ENCODE measurements at places on chromosomes 5 and 9.

DNA sequence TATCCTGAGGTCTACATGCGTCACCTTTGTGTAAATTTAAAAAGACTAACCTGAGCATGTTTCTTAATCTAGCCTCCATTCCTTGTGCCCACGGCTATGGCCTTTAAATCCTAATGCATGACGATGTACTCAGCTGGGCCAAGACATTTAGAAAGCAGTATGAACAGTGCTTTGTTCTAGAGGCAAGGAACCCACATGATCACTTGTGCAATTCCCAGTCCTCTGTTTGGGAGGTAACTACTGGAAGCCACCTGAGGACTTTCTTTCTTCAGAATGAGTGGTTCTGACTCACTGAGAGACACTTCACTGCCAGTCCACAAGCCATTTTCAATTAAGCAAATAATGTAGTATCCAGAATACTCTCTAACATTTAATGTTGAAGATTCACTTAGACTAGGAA, 181.3 kb downstream of the RAB3C start:
- no peak for DNase-seq

DNA sequence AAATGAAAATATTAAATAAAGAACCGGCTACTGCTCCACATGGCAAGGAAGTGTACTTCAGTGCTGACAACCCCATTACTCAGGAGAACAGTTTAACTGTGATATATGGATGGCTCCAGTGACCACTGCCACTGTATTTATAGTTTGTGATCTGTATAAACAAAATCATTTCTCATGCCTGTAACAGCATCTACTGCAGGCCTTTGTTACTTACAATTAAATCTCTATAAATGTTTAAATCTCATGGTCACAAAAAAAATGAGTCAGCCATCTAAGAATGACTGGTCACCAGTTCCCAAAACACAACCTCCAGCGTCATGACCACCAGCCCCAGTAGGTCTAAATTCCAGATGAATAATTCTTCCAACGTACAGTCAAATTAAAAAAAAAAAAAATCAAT, 24.6 kb downstream of the SERINC5 start:
- DNase-seq: no peak

GRCh38 chr5:112635771-112636731, 101.6 kb upstream of the APC start:
- no peak for DNase-seq

DNA sequence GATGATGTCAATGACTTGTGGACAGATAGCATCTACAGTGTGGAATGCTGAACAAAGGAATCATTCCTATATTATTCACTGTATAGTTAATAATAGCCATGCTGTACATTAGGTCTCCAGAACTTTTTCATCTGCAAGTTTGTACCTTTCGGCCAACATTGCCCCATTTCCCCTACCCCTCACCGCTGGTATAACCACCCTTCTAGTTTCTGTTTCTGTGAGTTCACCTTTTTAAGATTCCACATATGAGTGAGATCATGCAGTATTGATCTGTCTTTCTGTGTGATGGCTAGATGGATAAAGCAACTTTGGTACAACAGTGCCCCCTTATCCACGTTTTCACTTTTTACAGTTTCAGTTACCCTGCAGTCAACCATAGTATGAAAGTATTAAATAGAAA, 18.8 kb upstream of the ALDH1B1 start:
- no peak for DNase-seq

DNA sequence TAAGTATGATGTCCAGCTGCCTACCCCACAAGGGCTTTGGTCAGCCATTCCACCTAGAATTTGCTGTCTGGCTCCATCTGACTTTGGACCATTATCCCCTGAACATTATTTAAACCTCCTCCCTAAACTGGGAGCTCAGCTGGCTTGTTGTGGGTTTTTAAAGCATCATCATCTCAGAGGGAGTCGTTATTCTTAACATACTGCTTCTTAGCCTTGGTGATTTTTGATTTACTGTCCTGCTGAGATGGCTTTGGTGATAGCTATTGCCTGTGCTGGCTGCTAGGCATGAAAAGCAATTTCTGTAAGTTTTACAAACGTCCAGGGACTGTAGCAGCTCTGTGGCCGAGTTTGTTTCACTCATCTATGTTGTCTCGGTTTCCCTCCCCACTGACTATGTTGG, 256.1 kb downstream of the NR3C1 start:
- no peak for DNase-seq

- no peak for DNase-seq
Measured at GRCh38 chr9:126621919-126622735, 8.4 kb downstream of the LMX1B start.

DNA sequence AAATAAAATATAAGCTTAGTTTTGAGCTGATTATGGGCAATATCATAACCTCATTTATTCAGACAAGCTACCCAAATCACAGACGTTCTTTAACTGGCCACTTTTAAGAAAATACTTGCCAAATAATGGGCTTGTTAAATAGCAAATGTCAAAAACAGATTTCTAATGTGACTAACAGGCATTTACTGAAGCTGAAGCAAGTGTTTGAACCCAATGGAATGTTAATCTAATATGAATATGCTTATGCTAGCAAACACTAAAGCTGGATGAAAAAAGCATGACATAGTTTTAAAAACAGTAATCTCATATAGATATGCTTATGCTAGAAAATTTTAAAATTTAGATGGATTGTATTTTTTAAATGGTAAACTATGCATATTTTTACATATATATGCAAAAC, 411.6 kb upstream of the PTGER4 start:
- no peak for DNase-seq

GRCh38 chr5:135060021-135060420, 26.0 kb upstream of the PITX1 start:
- no peak for DNase-seq

- no peak for DNase-seq
Measured at GRCh38 chr9:108751369-108751768, 104.4 kb downstream of the ACTL7B start.

DNA sequence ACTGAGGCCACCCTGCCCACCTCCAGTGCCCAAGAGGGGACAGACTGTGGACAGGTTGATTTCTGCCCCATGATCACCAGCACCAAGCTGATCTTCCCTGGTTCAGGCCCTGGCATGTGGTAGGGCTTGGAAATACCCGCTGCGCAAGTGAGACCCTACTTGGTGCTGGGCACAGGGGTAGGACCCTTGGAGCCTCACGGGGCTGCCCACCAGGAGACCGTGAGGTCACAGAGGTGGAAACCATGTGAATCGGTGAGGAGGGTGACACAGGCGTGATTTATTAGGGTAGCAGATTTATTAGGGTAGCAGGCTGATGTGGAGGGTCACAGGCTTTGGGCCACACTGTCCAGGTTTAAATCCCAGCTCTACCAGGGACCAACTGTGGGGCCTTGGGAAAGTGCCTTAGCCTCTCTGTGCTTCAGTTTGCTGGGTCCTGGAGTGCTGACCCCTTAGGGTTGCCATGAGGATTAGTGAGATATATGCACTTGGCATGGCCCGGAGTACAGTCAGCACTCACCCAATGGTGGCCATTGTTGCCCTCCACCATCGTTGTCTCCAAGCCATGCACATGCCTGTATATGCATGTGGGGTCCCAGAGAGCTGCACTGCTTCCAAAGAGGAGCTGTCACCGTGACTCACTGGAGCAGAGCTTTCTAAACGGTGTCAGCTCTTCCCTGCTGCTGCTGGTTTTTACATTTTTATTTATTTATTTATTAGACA, 20.9 kb upstream of the DUSP1 start:
- no peak for DNase-seq

DNA sequence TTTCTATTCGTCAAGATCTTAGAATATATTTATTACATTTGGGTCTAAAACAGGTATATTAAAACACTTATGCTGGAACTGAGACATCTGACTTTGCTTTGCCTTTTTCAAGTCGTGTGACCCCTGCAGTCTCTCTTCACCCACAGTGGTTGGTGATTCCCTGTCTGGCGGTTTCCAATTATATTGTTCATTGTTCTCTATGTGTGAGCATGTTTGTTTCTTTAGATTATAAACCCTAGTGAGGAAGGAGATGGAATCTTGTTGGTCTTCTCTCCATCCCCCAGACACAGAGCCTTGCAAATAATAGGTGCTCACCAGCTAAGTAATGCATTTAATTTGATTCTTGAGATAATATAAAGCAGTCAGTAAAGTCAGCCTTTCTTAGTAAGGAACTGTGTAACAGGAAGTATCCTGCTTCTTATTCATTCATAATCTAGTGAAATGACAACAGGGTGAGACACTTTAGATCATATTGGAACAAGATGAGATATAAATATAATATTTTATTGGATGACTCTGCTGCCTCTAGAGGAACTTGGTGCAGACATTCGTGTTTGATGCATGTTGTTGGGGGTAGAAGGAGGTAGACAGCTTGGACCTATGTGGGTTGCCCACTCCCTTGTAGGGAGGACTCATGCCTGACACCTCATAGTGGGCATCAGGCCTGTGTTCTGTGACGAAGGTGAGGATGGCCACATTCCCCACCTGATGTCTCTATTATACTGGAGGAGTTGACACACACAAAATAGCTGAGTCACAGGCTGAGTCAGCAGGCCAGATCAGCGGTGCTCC, 88.1 kb downstream of the FGF1 start:
- DNase-seq: peak; percentile 81

DNA sequence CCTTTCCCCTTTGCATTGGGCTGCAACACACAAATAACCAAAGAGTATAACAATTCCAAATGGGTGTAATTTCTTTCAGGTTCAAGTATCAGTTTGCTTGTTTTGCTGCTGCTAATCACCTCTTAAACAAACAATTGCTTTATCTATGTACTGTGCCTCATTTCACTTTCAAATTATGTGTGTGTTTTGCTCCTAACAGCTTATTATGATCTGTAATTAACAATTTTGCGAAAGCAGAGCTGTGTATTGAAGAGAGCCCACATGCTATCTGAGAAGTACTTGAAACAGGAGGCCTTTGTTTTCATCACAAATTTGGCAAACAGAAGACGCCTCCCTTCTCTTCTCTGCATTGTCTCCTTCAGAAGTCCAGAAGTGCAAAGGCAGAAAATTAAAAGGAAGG, 312.0 kb downstream of the TLE1 start:
- no peak for DNase-seq

DNA sequence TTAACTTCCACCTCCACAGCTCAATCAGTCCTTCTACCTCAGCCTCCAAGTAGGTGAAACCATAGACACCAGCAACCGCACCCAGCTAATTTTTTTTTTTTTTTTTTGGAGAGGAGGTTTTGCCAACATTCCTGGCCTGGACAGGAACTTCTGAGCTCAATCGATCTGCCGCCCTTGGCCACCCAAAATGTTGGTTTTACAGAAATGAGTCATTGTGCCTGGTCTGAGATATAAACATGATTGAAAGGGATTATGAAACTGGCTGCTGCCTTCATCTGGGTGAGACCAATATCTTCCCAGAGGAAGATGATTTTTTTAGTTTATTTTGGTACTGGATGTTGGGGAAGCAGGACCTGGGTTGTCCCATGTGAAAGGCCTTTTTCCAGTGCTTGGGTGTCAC, 9.2 kb downstream of the TAF11L12 start:
- peak; percentile 31 for DNase-seq

DNA sequence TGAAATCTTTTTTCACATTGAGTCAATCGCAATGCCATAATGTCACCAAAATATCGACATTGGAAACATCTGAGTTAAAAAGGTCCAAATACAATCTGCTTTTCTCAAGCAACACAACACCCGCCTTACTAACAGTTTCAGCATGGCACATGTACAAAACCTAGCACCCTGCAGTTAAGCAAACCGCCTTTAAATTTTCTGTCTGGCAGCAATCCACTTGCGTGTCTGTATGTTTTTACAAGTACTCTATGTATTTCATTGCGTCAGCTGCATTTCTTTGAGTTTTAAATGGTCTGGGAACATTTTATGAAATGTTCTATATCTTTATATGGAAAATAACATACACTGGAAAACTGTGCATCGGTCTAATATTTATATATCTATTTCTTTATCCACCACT, 134.6 kb downstream of the DENND1A start:
- DNase-seq: no peak

DNA sequence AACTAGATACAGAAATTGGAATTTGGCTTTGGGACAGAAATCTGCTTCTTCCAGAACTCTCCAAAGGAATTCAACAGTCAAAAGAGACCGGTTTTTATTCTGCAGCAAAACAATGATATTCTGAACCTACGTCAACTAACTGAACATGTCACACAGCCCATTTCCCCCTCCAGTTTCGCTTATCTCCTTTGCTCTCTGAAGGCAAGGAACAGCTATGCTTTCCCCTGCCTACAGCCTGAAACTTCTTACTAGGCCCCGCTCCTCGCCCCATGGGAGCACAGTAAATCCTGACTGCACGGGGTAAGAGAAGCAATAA, 488 bp downstream of the SKIC3 start:
- no peak for DNase-seq

GRCh38 chr5:86665984-86666760, 48.4 kb downstream of the COX7C start:
- peak; percentile 2 for DNase-seq

- DNase-seq: no peak
Measured at GRCh38 chr5:117496801-117497200, 922.2 kb upstream of the SEMA6A start.

DNA sequence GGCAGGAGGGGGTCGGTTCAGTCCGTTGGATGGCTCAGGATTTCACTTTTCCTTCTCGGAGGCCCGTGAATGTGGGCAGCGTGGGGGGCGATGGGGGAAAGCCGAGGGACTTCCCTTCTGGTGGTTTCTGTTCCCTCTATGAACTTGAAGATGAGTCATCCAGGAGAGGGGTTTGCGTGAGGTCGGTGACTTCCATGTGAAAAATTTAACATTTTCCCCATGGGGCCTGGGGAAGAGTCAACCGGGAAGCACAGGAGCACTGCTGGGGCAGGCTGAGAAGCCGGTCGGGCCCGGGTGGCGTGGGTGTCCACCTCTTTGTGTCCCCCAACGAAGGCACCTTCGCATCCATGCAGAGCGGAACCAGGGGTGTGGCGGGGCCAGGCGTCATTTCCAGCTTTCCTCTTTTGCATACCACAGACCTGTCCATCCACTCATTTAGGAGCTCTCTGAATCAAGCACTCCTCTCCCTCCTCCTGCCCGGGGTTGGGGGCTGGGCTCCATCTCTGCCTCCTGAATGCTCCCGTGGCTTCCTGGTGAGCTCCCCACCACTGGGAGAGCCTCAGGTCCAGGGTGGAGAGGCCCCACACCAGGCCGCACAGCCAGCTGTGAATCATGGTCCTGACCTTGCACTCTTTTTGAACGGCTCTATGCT, 68.4 kb downstream of the ANKRD33B start:
- DNase-seq: no peak

- DNase-seq: peak; percentile 58
Measured at GRCh38 chr9:126704892-126705766, 91.4 kb downstream of the LMX1B start.

GRCh38 chr9:87529671-87530070, 32.0 kb downstream of the DAPK1 start:
- DNase-seq: no peak

- peak; percentile 50 for DNase-seq
Measured at GRCh38 chr9:129509533-129509928, 111.4 kb downstream of the C9orf50 start.

DNA sequence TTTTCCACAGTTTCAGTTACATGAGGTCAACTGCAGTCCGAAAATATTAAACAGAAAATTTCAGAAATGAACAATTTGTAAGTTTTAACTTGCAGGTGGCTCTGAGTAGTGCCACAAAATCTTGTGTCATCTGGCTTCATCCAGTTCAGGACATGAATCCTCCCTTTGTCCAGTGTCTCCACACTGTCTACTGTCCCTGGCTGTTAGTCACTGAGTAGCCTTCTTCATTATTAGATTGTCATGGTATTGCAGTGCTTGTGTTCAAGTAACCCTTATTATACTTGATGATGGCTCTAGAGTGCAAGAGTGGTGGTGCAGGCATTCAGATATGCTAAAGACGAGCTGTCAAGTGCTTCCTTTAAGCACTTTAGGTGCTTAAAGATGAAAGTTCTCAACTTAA, 65.3 kb downstream of the CFAP95 start:
- peak; percentile 40 for DNase-seq
